ENCODE measurements at places on chromosomes 6 and 20.
A peak's percentile ranks its signal among the peaks of the same experiment; 100 is the strongest.

DNA sequence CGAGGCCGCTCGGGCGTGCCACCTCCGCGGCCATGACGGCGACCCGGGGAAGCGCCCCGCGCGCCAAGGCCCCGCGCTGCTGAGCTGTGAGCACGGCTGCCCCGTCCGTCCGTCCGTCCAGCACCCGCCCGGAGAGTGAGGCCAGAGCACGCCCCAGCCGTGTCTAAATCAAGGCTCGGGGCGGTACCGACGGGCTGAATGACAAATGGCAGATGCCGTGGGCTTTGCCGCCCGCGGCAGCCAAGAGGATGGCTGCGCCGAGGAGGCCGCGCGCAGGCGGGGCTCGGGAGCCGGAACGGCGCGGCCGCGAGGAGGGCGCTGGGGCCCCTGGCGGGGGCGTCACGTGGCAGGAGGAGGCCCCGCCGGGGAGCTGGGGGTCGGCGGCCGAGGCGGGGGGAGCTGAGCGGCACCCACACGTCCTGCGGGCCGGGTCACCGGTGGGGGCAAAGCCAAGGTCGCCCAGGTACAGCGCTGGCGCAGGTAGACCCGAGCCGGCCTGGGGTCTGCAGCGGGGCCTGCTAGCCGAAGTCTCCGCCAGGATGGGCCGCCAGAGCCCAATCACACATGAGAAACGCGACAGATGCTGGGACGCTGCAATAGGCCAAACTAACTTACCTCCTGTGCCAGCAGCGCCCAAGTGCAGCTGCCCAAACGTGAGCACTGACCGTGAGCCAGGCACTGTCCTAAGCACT is at the start of gene PLAGL1:
TSS of gene PLAGL1 (minus strand) at position 140 of the 692 bp plus-strand sequence. CDS start 60,123 bp downstream, outside the sequence.
- DNase-seq: peak; percentile 10

GRCh38 chr6:30570263-30570662 is 979 bp upstream of the ABCF1 start:
- no peak for DNase-seq

- no peak for DNase-seq
Measured at GRCh38 chr6:118558464-118559217, 10.5 kb downstream of the PLN start.

- no peak for DNase-seq
Measured at GRCh38 chr6:105313211-105313610, 89.7 kb downstream of the PREP start.

GRCh38 chr6:148776321-148777308 is 29.8 kb downstream of the UST start:
- no peak for DNase-seq
